ENCODE measurements at places on chromosomes 6 and 20. TPM values are rescaled to one million over a fixed set of nuclear protein-coding genes. Genes with fewer than 3 reads are reported as not detected.

DNA sequence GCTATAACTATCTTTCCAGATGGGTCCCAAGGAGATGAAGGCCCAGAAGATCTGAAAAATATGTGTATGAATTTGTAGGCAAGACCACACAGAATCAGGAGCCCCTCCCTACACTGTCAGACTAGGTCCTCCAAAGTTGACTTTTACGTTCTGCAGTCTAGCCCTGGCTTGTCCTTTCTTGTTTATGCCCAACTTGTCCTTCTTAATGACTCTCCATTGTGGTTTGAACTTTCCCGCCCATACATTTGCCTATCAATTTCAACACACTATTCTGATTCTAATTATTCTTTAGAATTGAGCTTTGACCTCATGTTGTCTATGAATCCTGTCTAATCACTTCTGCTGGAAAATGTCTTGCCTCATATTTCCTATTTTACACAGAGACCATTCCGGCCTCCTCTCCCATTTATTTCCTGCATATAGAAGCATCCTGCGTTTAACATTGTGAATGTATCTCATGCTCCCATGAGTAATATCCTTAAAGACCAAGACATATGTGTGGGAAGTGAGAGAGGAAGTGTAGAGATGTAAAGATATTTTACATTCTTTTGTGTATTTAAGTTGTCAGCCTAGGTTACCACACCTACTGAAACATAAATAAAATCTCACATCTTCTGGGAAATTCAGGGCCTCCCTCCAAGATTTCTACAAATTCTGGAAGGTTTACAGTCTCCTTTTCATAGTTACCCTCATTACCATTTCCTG lies 348.3 kb downstream of the BCKDHB start:
- no peak overlapping the region for H3K27ac ChIP-seq
- no peak overlapping the region for H3K4me3 ChIP-seq
- H3K27me3 ChIP-seq, result no peaks in the 10 kb centered on the region
- H3K36me3 ChIP-seq, result no peaks in the 10 kb centered on the region
- peaks cover 8% of the 10 kb centered on the region for H3K4me1 ChIP-seq
- no peak for DNase-seq

- no peak for DNase-seq
- no peak overlapping the region for H3K27ac ChIP-seq
- no peaks in the 10 kb centered on the region for H3K36me3 ChIP-seq
- H3K4me1 ChIP-seq, result no peaks in the 10 kb centered on the region
- no peaks in the 10 kb centered on the region for H3K27me3 ChIP-seq
Observed at GRCh38 chr6:815348-815738, 122.4 kb upstream of the EXOC2 start.

GRCh38 chr6:119035459-119035858 lies 43.0 kb downstream of the FAM184A start:
- no peaks in the 10 kb centered on the region for H3K27me3 ChIP-seq
- no peak for DNase-seq
- no peaks in the 10 kb centered on the region for H3K4me1 ChIP-seq
- no peak overlapping the region for H3K27ac ChIP-seq
- H3K4me3 ChIP-seq, result no peak overlapping the region

GRCh38 chr20:18224968-18225568 lies 63.3 kb upstream of the ZNF133 start:
- no peak for DNase-seq
- no peaks in the 10 kb centered on the region for H3K36me3 ChIP-seq
- H3K4me3 ChIP-seq, result no peak overlapping the region
- no peaks in the 10 kb centered on the region for H3K27me3 ChIP-seq

GRCh38 chr6:141829566-141830360 lies 303.0 kb upstream of the GJE1 start:
- no peak for DNase-seq
- no peaks in the 10 kb centered on the region for H3K36me3 ChIP-seq
- no peaks in the 10 kb centered on the region for H3K27me3 ChIP-seq
- no peaks in the 10 kb centered on the region for H3K4me1 ChIP-seq

Gene DNAJC5
- 8.2 TPM for polyA plus RNA-seq

DNA sequence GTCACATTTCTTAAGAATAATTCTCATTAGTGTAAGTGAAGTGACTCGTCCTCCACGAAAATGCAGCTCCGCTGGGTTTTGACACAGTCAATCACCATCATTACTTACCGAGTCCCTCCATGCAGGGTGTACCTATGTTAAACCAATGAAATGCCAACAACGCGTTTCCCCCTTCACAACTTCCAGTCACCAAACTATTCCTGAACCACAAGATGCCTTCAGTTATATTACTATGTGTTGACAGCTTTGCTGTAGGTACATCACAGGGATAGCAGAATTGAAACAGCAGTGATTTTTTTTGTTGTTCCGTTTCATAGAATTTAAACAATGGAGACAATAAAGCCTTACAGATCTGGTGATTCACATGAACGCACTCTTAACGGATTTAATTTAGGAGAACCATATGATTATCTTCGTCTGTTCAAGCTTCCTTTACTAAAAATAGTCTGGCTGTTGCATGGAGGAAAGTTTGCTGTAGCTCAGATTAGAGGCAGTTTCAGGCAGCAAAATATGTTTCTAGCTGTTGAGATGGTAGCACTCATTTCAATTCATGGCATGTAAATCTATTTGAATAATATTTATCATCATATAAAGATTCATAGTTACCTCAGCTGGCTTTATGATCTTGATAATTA lies 652.8 kb downstream of the PRKN start:
- no peaks in the 10 kb centered on the region for H3K36me3 ChIP-seq
- H3K27me3 ChIP-seq, result no peaks in the 10 kb centered on the region
- no peaks in the 10 kb centered on the region for H3K4me1 ChIP-seq

Gene GHRH
- polyA plus RNA-seq, result not detected

DNA sequence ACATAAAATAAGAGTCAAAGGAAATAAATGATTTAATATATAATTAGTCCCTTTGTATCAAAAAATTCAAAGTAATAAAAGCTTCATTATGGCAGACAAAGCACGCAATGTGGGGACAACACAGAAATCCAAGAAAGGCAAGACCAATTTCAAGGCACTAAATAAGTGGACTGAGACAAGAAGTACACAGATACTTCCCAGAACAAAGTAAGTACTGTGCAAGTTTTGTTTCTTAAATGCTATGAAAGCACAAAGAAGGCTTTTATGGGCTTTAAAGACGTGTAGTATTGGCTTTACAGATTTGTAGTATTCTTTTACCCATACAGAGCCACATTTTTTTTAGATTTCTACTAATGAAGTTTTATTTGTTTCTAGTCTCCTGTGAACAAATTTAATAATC lies 174.6 kb downstream of the TRDN start:
- no peak for DNase-seq
- H3K36me3 ChIP-seq, result no peaks in the 10 kb centered on the region
- no peak overlapping the region for H3K4me3 ChIP-seq
- no peaks in the 10 kb centered on the region for H3K4me1 ChIP-seq

Gene OR5V1
- not detected for polyA plus RNA-seq

GRCh38 chr6:25027221-25027916 lies 91.6 kb upstream of the RIPOR2 start:
- no peak overlapping the region for H3K4me3 ChIP-seq
- H3K4me1 ChIP-seq, result no peaks in the 10 kb centered on the region
- H3K27ac ChIP-seq, result no peak overlapping the region

- H3K27ac ChIP-seq, result peak overlapping the region; percentile 77
- H3K4me1 ChIP-seq, result peaks cover 1% of the 10 kb centered on the region
- DNase-seq, result no peak
- no peaks in the 10 kb centered on the region for H3K27me3 ChIP-seq
- no peaks in the 10 kb centered on the region for H3K36me3 ChIP-seq
- peak overlapping the region; percentile 77 for H3K4me3 ChIP-seq
Observed at GRCh38 chr6:149864578-149865535, 698 bp upstream of the LRP11 start.

GRCh38 chr6:142223938-142224337 lies 76.9 kb downstream of the VTA1 start:
- H3K36me3 ChIP-seq, result no peaks in the 10 kb centered on the region
- no peaks in the 10 kb centered on the region for H3K4me1 ChIP-seq
- H3K27me3 ChIP-seq, result no peaks in the 10 kb centered on the region
- no peak overlapping the region for H3K4me3 ChIP-seq

- no peaks in the 10 kb centered on the region for H3K27me3 ChIP-seq
- H3K27ac ChIP-seq, result no peak overlapping the region
- no peak for DNase-seq
- no peak overlapping the region for H3K4me3 ChIP-seq
Observed at GRCh38 chr6:21764989-21765388, 171.4 kb downstream of the SOX4 start.

- H3K27ac ChIP-seq, result no peak overlapping the region
- no peak overlapping the region for H3K4me3 ChIP-seq
- H3K4me1 ChIP-seq, result no peaks in the 10 kb centered on the region
Observed at GRCh38 chr20:59235226-59235625, 65.2 kb upstream of the EDN3 start.

GRCh38 chr6:8391934-8392333 lies 43.4 kb downstream of the SLC35B3 start:
- H3K4me3 ChIP-seq, result no peak overlapping the region
- no peak for DNase-seq
- H3K36me3 ChIP-seq, result no peaks in the 10 kb centered on the region
- no peak overlapping the region for H3K27ac ChIP-seq

GRCh38 chr6:109799664-109800063 lies 108.6 kb downstream of the FIG4 start:
- no peaks in the 10 kb centered on the region for H3K36me3 ChIP-seq
- DNase-seq, result no peak
- H3K27ac ChIP-seq, result no peak overlapping the region
- no peak overlapping the region for H3K4me3 ChIP-seq
- no peaks in the 10 kb centered on the region for H3K27me3 ChIP-seq

Gene TRAM2
- 7.3 TPM for polyA plus RNA-seq

DNA sequence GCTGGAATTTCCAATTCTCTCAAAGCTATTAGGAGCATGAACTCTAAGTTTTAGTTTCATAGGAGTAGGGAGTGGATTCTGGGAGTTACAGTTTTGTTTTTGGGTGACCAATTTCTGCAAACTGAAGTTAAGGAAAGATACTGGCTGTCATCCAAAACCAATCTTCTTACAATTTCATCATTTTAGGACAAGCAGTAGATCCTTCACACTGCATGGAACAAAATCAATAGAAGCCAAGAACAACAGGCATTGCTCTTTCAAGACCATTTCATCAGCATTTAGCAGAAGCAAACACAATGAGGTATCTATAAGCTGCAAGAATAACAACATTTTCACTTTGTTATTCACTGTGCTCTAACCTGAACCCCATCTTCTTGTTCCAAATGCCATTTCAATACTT lies 173.0 kb downstream of the GMDS start:
- H3K27ac ChIP-seq, result no peak overlapping the region
- H3K4me3 ChIP-seq, result no peak overlapping the region
- no peaks in the 10 kb centered on the region for H3K4me1 ChIP-seq
- H3K27me3 ChIP-seq, result no peaks in the 10 kb centered on the region
- no peaks in the 10 kb centered on the region for H3K36me3 ChIP-seq

GRCh38 chr20:44433751-44434538 lies 41.7 kb upstream of the TTPAL start:
- H3K4me1 ChIP-seq, result peaks cover 9% of the 10 kb centered on the region
- H3K27me3 ChIP-seq, result no peaks in the 10 kb centered on the region
- H3K36me3 ChIP-seq, result peaks cover 4% of the 10 kb centered on the region
- DNase-seq, result peak; percentile 57
- H3K4me3 ChIP-seq, result no peak overlapping the region

DNA sequence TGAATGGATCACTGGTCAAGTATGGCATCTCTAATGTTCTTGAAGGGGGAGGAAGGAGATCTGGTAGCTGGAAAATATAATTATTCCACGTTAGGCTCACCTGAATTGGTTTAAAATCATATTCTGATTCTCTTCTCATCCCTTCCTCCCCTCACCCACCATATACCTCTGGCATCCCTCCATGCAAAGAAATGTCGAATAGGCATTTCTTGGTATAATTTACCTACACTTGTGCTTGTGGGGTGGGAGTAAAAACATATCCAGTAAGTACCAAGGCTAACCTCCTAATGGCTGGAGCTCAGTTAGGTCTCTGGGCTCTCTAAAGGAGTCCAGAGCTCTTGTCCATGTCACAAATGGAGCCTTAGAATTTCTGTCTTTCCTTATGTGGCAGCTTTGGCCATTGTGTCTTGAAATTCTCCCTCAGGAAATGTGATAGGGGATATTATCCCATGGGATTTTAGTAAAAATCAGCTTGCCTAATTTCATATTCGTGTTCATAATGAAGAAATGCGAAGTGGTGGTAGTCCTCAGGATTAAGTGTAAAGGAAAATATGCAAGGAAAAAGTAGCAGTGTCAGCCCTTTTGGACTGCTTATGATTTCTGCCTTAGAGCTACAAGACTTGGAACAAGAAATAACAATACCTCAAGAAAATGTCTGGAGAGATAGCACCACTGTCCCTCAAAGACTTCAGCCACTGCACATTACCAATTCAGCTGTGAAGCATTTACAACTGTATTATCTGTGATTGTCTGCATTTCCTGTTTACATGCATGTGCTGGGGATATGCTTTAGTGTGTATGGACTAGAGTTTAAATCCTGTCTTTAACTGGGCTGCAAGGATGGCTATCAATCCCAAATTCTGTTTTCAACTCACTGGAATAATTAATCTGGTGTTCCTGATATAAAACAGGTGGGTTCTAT lies 12.3 kb downstream of the TAF11 start:
- H3K27me3 ChIP-seq, result no peaks in the 10 kb centered on the region
- no peaks in the 10 kb centered on the region for H3K4me1 ChIP-seq
- H3K36me3 ChIP-seq, result peaks cover 43% of the 10 kb centered on the region
- no peak overlapping the region for H3K4me3 ChIP-seq
- no peak overlapping the region for H3K27ac ChIP-seq

Gene DEFB132
- not detected for polyA plus RNA-seq

GRCh38 chr6:23013776-23014175 lies 444.4 kb downstream of the HDGFL1 start:
- H3K4me1 ChIP-seq, result no peaks in the 10 kb centered on the region
- H3K27ac ChIP-seq, result no peak overlapping the region
- no peak for DNase-seq
- no peaks in the 10 kb centered on the region for H3K36me3 ChIP-seq
- H3K4me3 ChIP-seq, result no peak overlapping the region

DNA sequence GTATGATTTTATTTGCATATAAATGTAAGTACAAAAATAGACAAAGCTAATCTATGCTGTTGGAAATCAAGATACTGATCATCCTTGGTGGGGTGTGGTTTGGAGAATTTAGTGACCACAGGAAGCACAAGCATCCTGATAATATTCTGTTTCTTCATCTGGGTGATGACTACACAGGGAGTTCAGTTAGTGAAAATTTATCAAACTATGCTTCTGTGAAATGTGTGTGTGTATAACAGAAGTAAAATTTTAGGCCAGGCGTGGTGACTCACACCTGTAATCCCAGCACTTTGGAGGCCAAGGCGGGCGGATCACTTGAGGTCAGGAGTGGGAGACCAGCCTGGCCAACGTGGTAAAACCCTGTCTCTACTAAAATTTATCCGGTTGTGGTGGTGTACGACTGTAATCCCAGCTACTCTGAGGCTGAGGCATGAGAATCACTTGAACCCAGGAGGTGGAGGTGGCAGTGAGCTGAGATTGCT lies 20.6 kb downstream of the ENPP3 start:
- no peak overlapping the region for H3K4me3 ChIP-seq
- H3K4me1 ChIP-seq, result no peaks in the 10 kb centered on the region
- H3K36me3 ChIP-seq, result no peaks in the 10 kb centered on the region
- no peak overlapping the region for H3K27ac ChIP-seq

GRCh38 chr6:170305805-170306323 lies 694 bp upstream of the FAM120B start:
- peak overlapping the region; percentile 66 for H3K4me3 ChIP-seq
- peaks cover 18% of the 10 kb centered on the region for H3K4me1 ChIP-seq
- H3K27me3 ChIP-seq, result no peaks in the 10 kb centered on the region

Measured in liver (tissue), 10 donors.